ENCODE measurements at places on chromosomes 4 and X. TPM values are rescaled to one million over a fixed set of nuclear protein-coding genes. Genes with fewer than 3 reads are reported as not detected.

Gene ZNF41
- total RNA-seq, result 3.5 TPM

Gene OTUD6A
- not detected for total RNA-seq

Gene WDR17
- total RNA-seq, result 2.0 TPM

Gene FRMPD4
- total RNA-seq, result 0.08 TPM

Gene PNCK
- total RNA-seq, result 0.16 TPM

Gene ADRA2C
- 11.5 TPM for total RNA-seq

Gene MAGEB17
- total RNA-seq, result not detected

Gene VGLL1
- not detected for total RNA-seq

Gene LONRF3
- 3.5 TPM for total RNA-seq
